ENCODE measurements at places on chromosomes 4 and X.

DNA sequence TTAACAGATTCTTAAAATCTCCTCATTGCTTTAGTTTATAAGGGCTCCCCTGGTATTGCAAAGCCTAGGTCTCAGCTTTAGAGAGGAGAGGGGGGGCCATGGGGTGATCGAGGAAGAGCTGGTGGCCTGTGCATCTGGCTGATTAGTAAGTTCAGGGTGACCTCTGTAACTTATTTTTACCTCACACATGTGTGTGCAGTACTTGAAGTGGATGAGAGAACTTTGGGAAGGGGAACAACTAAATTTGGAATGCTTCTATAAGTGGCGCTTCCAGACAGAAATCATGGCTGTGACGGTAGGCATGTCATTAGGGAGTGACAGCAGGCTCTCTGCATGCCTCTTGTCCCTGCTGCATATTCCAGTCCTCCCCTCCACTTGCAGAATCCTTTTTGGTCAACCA lies 41.9 kb downstream of the FRAS1 start:
- DNase-seq, result no peak

- no peak for DNase-seq
Measured at GRCh38 chr4:48752726-48753125, 27.4 kb downstream of the FRYL start.

- no peak for DNase-seq
Measured at GRCh38 chr4:1180663-1181062, 8.3 kb upstream of the SPON2 start.

GRCh38 chrX:8832582-8833378 lies 31.6 kb upstream of the FAM9A start:
- DNase-seq, result no peak

GRCh38 chr4:111066887-111067286 lies 444.0 kb upstream of the PITX2 start:
- no peak for DNase-seq

DNA sequence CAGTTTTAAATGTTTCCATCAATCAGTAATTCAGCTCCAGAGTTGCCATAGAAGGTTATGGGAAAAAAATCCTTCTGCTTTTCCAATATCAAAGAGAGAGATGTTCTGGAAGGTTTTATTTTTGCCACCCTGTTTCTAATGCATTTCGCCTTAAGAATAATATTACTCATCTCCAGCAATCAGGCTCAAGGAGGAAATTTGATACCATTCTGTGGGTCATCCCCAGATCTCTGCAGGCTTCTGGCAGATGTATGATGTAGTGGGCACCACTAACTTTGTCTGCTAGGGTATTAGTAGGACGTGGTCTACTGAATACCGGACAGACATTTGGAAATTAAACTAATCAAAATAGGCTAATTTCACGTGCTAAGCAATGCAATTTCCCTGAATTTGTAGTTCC lies 645.4 kb upstream of the TENM3 start:
- no peak for DNase-seq

GRCh38 chrX:31580726-31581125 lies 508.9 kb upstream of the FTHL17 start:
- DNase-seq, result no peak

Measured in Right ventricle myocardium superior (tissue), 1 donor.